GM12864 (cell line): ENCODE measurements at places on chromosomes 1 and 21.

- DNase-seq: no peak
Measured at GRCh38 chr1:58932859-58933598, 149.2 kb upstream of the JUN start.

DNA sequence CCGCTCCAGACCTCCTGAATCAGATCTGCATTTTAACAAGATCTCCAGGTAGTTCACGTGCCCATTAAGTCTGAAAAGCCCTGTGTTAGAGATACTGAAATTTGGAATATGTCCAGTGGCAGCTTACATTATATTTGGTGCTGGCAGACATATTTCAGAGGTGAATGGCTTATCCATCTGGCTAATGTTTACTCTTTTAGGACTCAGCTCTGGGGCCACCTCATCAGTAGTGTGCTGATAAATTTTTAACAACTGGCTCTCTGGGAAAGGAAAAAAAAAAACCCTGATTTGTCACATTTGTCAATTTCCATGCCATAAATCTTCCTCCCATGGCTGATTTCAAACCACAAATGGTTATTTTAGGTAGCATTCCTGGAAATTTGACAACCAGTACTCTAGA, 25.3 kb upstream of the SYT6 start:
- no peak for DNase-seq

DNA sequence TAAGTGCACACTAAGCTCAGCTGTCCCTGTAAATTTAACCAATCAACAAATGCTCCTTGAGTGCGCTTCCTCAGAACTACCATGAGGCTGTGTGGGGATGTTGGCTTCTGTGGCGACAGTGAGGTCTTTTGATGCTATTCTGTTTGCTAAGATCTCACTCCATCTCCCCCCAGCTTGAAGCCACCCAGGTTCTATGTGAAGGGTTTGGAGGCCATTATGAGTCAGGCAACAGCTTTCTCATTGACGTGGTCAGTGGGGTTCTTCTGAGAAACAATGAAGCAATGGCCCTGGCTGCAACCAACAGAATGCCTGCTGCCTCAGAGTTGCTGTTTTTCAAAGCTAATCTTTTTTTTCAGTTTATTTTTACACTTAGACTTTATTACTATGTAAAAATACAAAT, 205.5 kb downstream of the PTBP2 start:
- no peak for DNase-seq

DNA sequence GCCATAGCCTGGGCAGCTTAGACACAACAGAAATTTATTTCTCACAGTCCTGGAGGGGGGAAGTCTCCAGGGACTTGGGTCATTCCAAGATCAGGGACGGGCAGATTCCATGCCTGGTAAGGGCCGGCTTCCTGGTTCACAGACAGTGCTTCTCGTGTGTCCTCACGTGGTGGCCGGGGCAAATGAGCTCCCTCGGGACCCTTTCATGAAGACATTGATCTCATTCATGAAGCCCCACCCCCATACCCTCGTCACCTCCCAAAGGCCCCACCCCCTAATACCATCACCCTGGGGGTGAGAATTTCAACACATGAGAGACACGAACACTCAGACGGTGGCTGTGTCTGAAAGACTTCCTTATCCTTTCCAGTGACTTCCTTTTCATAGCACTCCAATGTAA, 51.5 kb downstream of the ACOT7 start:
- DNase-seq: no peak

- DNase-seq: no peak
Measured at GRCh38 chr1:116265931-116266863, 106.8 kb upstream of the ATP1A1 start.

GRCh38 chr1:36920801-36921405, 113.4 kb downstream of the GRIK3 start:
- no peak for DNase-seq

- DNase-seq: no peak
Measured at GRCh38 chr21:38861056-38861455, 55.3 kb downstream of the ETS2 start.

- no peak for DNase-seq
Measured at GRCh38 chr1:27609210-27609555, 5.2 kb upstream of the AHDC1 start.
